NCI-H1930 (cell line): ENCODE measurements at places on chromosomes 7 and 10.

- DNase-seq = no peak
These were observed 21.0 kb downstream of the RNLS start for GRCh38 chr10:88562152-88562551.

DNA sequence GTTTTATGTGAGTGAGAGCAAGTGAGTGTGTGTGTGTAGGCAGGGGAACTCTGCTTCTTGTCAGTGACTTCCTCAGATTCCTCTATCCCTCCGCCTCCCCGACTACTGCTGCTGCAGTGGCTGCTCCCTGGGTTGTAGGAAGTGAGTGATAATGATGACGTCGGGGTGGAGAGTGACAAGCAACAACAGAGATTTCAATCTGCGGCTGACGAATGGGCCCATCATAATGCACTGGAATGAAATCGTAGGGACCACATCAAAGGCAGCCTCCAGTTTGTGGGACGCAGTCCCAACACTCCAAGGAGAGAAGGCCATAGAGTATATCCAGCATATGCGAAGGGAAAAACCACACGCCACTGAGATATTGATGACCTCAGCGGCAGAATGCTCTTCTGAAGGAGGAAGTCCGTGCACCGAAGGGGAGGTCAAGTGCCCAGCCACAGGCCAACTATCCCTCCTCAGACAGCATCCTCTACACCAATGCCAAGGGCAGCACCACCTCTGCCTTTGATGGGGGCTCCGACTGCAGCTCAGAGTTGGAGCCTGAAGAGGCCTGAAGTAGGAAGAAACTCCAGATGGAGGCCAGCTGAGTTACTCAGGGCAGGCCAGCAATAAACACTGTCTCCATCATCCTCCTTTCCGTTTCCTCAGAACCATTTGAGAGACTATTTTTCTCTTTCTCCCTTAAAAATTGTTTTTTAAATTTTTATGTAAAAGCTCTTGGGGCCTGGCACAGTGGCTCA is 11.3 kb upstream of the STMP1 start:
- DNase-seq = no peak

GRCh38 chr7:90384433-90384832 is 18.8 kb upstream of the CLDN12 start:
- DNase-seq = no peak

DNA sequence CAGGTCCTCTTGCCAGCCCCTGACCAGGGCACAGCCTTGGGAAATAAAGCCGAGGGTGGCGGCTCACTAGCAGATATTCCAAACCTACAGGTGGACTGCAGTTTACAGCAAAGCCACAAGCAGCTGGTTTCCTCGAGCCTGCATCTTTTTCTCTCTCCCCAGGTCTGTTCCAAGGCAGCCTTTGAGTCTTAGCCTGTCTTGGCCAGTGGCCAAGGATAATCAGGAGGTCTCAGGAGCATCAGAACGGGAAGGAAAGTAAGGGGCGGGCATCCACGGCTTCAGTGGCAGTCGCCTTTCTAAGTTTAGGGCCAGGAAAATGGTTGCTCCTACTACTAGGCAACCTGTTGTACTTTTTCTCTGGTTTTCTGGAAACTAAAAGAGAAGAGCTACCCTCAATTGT is 219.7 kb upstream of the ZMIZ1 start:
- DNase-seq = no peak

DNA sequence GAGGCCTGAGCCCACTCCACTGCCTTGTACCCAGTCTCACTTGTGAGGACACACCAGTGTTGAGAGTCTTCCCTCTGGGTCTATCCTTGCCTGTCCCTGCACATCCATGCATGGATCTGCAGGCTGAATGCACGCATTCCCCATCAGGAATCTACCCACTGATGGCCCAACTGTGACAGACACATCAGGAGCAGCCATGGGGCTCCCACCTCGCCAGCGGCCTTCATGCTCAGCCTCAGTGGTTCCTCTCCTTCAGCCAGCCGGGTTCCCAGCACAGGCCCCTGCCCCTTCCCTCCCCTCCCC is 21.3 kb downstream of the ANTXRL start:
- no peak for DNase-seq

DNA sequence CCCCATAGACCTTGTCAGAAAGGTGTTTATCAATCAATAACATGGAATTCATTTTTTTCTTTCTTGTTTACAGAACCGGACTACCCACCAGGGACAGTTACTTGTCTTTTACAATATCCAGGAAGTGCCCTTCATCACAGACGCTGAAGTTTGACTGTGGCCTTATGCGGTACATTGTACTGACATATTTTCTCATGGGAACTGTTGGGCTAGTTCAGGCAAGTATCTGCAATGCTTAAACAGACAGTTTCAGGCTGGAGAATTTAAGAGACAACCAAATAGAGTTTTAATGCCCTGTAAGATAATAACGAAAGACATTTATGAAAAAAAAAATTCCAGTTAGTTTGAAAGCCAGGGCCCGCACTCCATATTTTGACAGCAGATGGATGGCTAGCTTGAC is 246.4 kb downstream of the GATA3 start:
- DNase-seq = no peak

DNA sequence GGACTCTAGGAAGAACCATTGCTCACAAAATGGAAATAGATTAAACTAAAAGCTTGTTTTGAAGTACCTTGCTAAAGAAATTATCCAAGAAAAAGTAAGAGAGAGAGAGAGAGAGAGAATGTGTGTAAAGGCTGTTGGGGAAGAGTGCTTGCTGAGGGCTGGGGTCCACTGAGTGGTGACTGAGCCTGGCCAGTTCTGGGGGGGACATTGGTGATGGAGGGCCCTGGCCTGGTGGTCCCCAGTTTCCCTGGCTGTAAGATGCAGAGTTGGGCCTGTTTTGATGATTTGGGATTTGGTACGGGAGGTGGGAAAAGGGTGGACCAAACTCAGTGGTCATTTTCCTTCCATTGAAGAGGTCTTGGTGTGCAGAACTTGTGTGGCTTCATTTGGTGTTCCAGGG is 880 bp downstream of the RAMP3 start:
- no peak for DNase-seq

DNA sequence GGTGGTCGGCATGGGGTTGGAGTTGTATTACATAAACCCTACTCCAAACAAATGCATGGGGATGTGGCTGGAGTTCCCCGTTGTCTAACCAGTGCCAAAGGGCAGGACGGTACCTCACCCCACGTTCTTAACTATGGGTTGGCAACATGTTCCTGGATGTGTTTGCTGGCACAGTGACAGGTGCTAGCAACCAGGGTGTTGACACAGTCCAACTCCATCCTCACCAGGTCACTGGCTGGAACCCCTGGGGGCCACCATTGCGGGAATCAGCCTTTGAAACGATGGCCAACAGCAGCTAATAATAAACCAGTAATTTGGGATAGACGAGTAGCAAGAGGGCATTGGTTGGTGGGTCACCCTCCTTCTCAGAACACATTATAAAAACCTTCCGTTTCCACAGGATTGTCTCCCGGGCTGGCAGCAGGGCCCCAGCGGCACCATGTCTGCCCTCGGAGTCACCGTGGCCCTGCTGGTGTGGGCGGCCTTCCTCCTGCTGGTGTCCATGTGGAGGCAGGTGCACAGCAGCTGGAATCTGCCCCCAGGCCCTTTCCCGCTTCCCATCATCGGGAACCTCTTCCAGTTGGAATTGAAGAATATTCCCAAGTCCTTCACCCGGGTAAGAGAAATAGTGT is at the start of gene CYP2E1:
CYP2E1 (plus strand) TSS at position 407 of the 632 bp plus-strand sequence; CDS start at position 440, 33 bp downstream.
- no peak for DNase-seq

DNA sequence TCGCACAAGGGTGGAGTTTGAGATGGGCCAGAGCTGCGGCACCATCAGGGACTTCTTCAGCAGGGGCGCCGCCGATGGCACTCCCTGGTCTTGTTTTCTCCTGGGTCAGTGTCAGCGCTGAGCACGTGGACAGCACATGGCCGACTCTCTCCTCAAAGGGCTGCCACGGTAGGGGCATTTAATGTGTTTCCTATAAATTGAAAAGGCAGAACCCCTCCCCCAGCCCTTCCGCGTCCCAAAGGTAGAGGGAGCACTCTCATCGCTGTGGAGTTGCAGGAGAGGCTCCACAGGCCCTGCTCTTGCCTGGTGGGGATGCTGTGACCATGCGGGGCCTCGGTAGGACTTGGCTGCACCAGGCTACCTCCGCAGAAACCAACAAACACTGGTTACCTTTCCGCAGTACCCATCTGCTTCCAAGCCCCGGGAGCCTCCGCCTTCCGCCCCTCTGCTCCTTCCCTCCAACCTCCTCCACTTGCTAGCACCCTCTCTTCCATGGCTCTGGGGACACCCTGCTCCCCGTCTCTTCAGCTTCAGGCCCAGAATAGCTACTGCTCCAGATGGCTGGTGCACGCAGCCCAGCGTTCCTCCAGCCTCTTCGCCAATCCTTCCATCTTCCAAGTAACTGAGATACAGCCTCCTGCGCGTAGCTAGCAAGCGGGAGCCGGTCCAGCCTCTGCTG is 166.3 kb upstream of the ADCY1 start:
- DNase-seq = no peak
